NCI-H345 (cell line): ENCODE measurements at places on chromosomes 1 and 21.

DNA sequence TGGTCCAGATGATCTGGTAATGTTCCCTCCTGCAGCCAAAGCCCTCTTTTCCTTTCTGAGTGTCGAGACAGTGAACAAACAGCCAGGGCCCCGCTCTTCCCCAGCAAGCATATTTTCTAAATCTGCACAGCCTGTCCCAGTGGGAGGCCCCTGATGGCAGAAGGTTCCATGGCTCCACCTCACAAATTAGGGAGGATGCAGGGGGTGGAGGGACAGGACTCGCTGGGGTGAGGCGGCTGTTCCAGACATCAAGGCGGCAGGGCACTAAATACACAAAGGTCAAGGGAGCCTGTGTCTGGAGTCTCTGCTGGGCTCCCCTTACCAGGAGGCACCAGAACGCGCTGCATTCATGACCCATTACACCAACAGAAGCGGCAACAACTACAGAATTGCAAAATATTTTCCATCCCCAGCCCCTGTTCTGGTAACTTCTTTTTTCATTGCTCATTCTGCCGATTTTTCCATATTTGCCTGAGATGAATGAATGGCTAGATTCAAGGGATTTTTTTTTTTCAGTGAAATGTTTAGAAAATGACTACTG lies 27.0 kb upstream of the PRELP start:
- no peak for DNase-seq

DNA sequence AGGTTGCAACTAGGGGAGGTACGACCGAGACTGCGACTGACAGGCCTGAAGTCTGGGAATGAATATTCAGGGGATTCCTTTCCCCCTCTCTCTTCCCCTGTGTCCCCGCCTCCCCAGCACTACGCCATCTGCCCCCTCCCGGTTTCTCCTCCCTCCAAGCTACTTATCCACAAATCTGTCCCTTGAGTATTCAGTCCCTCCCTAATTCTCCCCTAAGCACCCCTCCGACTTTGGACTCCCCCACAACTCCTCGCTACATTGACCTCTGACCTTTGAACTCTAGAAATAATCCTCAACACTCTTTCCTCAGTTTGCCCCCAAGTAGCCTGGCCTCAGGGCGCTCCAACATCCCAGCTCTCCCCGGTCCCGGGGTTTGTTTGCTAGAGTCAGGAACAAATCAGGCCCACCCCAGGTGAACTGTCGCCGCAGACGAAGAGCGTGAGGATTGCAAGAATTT lies 393 bp downstream of the LYSMD1 start:
- DNase-seq: peak; percentile 69

- no peak for DNase-seq
These were observed 25.6 kb downstream of the PRSS38 start for GRCh38 chr1:227841096-227841495.

DNA sequence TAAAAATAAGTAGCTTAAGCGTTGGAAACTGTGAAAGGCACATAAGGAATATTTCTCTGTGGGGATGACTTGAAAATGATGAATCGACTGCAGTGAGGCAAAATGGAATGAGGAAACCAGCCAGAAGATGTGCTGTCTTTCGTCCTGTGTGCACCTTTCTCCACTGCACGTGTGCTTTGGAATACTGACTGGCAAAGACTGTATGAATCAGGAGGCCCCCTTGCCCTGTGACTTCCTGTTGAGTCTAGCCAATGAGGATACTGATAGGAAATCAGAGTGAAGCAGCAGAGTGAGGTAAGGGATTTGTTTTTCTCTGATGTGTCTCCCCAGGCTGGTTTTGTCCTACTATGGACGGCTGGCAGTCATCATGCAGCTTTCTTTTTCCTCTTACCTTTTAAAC lies 118.2 kb upstream of the ADGRL4 start:
- no peak for DNase-seq

- peak; percentile 32 for DNase-seq
These were observed 9.9 kb downstream of the SEC16B start for GRCh38 chr1:177959811-177960515.

DNA sequence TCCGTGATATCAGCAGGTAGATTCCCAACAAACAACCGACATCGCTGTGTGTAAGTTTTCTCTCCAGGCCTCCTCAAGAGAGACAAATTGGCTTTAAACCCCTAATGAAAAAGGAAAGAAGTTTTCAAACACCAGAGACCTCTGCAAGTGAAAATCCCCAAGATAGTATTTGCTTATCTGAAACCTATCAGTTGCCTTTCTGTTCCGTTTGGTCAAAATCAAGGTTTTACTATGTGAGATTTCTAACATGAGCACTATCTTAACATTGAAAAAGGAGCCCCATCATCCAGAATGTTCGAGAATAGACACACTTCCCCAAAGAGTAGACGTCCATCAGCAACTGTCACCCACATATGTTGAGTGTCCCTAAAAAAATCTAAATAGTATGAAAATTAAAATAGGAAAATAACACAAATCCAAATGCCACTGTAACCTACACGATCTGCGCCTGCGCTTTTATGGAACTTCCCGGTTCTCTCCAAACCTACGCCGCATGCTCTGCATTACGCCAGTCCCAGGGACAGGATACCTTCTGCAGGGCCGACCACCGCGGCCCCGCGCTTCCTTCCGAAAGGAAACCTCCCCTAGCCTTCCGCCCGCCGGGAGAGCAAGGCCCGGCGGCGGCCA lies 1.4 kb downstream of the SFPQ start:
- DNase-seq: no peak

DNA sequence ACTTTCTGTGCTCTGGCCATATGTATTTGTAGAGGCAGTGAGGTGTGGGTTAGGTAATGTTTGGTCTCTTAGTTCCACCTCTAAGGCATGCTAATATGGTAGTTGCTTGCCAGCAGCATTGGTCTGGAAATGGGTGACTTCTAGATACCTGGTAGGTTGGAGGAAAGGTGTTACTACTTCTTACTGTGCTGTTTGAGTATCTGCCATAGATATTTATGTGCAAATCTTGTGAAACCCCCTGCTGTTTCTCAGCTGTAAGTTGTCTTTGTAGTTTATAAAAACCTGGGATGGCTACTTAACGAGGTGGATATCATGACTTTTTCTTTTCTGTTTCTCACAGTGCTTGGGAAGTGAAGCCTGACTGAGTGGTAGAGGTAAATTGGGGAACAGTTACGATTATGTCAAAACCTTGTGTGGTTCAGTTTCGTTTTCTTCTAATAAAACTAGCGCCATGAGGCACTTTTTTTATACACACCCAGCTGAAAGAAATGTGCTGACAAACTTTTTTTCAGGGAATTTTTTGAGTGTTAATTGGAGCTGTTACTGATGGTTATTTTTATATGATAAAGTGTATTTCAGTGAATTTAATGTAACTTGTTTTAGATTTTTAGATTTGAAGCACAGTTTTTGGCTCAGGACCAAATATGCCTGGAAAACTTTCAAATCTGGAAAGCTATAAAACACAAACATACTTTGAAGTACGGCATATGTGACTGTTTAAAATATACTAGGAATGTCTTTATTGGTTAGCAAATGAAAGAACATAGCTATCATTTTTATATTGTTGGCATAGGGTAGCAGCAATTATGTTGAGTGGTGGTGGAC lies 42.1 kb downstream of the CAMSAP2 start:
- DNase-seq: no peak

GRCh38 chr1:200866521-200866920 lies 6.3 kb upstream of the GPR25 start:
- DNase-seq: no peak

- no peak for DNase-seq
These were observed 7.4 kb downstream of the WDR77 start for GRCh38 chr1:111441573-111442192.

GRCh38 chr1:25469177-25469576 lies 38.5 kb downstream of the MACO1 start:
- DNase-seq: no peak

DNA sequence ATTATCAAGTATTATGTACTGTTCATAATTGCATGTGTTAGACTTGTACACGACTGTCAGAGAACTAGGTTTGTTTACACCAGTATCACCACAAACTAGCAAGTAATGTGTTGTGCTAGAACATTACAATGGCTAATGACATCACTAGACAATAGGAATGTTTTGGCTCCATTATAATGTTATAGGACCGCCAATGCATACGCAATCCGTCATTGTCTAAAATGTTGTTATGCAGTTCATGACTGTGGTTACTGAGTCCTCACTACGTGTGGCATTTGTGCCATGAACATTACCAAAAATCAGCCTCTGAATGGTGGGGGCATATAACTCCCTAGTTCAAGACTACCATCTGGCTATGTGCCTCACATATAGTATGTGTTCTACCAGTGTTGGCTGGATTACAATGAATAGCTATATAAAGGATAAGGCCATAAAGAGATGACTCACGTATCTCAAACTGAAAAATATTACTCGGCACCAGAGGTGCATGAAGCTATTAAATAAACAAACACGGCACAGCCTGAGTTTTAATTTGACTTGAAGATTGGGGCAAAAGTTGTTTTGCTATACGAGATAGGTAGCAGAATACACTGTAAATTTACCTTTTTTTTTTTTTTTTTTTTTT lies 89.1 kb upstream of the COL24A1 start:
- no peak for DNase-seq

- DNase-seq: no peak
These were observed 81.2 kb upstream of the EFHD2 start for GRCh38 chr1:15328351-15329103.

DNA sequence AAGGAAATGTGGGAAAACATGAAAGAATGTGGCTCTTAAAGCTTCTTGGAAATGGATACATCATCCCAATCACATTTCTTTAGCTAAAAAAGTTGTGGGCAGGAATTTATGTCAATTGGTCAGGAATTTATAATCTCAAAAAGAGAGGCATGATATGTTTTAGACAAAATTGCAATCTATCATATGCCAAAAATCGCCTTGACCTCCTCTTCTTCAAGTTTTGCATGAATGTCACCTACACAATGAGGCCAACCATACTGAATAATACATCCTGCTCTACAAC lies 42.4 kb downstream of the ATP6V1G3 start:
- DNase-seq: no peak

DNA sequence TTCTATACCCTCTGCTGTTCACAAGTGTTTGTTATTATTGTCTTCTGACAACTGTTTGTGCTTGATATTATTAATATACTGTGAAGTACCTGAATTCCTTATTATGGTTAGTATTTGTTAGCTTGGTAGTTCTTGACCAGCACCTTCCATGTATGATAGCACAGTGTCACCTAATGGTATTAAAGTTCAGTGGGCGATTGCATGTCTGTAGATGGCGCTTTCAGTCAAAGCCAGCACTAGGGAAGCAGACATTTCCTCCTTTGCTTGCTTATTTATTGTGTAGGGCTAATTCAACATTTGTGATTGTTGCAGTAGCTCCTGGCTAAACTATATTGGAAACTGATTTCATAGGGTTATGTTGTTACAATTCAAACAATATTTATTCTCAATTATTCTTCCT lies 218.0 kb downstream of the ZP4 start:
- DNase-seq: peak; percentile 46

- no peak for DNase-seq
These were observed 133.9 kb upstream of the IVNS1ABP start for GRCh38 chr1:185450917-185451316.
